ENCODE measurements at places on chromosomes 12 and 14. TPM values are rescaled to one million over a fixed set of nuclear protein-coding genes. Genes with fewer than 3 reads are reported as not detected.

STAC3 gene
- total RNA-seq = 0.59 TPM

FAIM2 gene
- total RNA-seq = 0.37 TPM

KRT3 gene
- total RNA-seq = not detected

NPFF gene
- not detected for total RNA-seq

KRT73 gene
- total RNA-seq = not detected

HVCN1 gene
- 1.5 TPM for total RNA-seq

PLEKHH1 gene
- 0.98 TPM for total RNA-seq

OR6C74 gene
- not detected for total RNA-seq

RDH5 gene
- 59.2 TPM for total RNA-seq

KRT6B gene
- not detected for total RNA-seq

LAG3 gene
- total RNA-seq = not detected

NAV3 gene
- total RNA-seq = 66.1 TPM

C14orf180 gene
- not detected for total RNA-seq

PLCZ1 gene
- total RNA-seq = not detected

TAS2R7 gene
- total RNA-seq = not detected

GPR132 gene
- not detected for total RNA-seq

ALX1 gene
- 6.8 TPM for total RNA-seq

SLC5A8 gene
- not detected for total RNA-seq

AQP6 gene
- not detected for total RNA-seq

FOXA1 gene
- total RNA-seq = not detected

CFAP54 gene
- 1.4 TPM for total RNA-seq

Measured in subcutaneous preadipocyte (primary cell).